ENCODE measurements at places on chromosomes 11 and 22.

- no peak for DNase-seq
These were observed 1.6 kb downstream of the EFEMP2 start for GRCh38 chr11:65870706-65871681.

DNA sequence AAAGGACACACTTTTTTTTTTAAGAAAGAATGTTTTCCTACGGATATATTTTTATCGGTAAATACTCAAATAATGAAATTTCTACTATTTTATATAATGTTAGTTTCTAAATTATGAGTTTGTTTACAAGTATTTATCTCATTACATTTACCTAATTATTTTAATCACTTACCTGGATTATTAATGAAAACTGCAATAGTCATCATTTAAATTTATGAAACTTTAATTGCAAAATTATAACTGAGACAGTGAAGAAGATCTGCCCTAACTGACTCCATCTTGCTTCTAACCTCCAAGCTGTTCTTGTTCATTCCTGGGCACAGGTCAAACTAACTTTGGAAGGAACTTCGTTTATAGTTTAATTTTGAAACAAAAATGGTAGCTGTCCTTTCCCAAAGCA, 25.2 kb upstream of the VSTM5 start:
- no peak for DNase-seq

GRCh38 chr11:6618117-6619003, 862 bp downstream of the TPP1 start:
- peak; percentile 39 for DNase-seq

DNA sequence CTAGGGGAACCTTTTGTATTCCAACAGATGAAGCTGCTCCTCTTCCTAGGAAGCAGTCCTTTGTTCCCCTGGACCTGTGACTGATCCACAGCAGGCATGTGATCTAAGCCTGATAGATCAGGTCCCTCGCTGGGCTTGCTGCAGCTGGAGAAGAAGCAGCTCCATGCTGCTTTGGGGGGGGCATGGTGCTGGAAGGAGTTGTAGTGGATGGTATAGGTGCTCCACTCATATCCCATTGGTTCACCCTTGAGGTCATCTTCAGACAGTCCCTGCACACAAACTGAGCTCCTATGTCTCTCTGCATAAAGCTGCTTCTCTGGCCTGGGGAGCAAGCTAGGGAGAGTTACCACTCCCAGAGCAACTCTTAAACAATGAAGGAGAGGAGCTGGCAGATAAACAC, 9.5 kb upstream of the RIC3 start:
- DNase-seq: no peak

DNA sequence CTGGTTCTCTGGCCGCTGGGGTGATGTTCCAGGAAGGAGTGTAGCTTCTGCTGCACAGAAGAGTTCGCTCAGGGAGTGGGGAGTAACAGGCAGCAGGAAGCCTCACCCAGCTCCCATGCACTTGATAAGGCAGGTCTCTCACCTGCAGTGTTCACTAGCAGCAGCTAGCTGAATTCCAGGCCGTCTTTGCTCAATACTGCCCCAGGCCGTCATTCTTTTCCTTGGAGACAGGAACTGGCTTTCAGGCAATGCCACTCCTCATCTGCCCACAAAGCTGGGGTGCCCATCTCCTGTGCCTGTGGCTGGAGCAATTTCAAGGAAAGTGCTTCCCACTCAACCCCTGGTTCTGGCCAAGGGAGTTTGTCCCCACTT, 66.1 kb downstream of the ARHGAP42 start:
- DNase-seq: no peak

GRCh38 chr11:75526192-75526541, 426 bp upstream of the GDPD5 start:
- no peak for DNase-seq

DNA sequence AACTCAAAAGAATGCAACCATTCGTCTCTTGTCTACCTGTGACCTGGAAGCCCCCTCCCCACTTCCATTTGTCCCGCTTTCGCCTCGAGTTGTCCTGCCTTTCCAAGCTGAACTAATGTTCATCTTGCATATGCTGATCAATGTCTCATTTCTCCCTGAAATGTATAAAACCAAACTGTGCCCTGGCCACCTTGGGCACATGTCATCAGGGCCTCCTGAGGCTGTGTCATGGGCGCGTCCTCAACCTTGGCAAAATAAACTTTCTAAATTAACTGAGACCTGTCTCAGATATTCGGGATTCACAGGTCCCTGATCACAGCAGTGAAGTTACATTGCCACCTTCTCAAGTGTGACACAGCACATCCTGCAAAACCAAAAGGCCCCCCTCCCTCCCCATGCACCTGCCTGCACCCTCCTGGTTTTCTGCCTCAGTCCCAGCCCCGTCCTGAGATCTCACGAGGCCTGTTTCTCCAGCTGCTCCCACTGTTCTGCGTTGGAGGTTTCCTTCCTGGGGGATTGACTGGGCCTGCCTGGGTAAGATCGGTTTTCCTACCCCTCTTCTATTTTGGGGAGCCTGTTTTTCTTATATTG, 1328.7 kb downstream of the TBC1D22A start:
- no peak for DNase-seq

DNA sequence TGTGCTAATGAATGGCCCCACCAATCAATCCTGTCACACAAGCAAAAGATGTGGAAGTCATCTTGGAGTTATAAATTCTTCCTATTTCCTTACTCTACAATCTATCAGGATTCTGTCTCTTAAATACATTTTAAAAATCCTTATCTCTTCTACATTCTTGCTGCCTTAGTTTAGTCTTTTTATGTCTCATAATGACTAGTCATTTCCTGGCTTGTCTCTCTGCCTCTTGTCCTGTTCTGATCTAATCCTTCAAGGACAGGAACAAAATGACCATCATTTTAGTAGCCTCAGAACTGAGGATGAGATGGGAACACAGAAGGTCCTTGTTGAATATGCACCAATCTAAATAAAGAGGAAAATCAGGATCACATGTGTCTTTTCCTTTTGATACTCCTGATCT, 56.6 kb upstream of the LIN7C start:
- no peak for DNase-seq

- no peak for DNase-seq
These were observed 98.4 kb upstream of the PITPNB start for GRCh38 chr22:28017558-28017820.

GRCh38 chr22:46929046-46929709, 166.7 kb downstream of the TBC1D22A start:
- DNase-seq: no peak

DNA sequence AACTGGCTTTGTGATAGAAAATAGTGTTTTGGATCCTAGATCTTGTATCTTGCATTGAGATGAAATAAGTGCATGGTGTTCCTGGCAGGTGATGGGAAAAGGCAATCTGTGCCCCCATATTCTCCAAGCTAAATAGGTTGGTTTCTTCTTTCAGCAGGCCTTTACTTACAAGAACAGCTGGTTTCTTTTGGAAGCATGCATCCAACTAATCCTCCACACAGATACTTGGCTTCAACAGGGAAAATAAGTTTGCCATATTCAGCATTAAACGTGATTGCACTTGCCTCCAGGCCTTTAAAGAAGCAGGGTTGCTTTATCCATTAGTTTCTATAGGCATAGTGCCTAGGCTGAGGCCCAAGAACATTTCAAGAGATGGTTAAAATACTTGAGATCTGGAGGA, 59.9 kb downstream of the APIP start:
- no peak for DNase-seq
